Stimulated activated CD8-positive, alpha-beta memory T cell treated with anti-CD3 and anti-CD28 coated beads, Interleukin-7, amount 100 ng/mL, for 1 hour (primary cell): ENCODE measurements at places on chromosomes 2 and 18.

DNA sequence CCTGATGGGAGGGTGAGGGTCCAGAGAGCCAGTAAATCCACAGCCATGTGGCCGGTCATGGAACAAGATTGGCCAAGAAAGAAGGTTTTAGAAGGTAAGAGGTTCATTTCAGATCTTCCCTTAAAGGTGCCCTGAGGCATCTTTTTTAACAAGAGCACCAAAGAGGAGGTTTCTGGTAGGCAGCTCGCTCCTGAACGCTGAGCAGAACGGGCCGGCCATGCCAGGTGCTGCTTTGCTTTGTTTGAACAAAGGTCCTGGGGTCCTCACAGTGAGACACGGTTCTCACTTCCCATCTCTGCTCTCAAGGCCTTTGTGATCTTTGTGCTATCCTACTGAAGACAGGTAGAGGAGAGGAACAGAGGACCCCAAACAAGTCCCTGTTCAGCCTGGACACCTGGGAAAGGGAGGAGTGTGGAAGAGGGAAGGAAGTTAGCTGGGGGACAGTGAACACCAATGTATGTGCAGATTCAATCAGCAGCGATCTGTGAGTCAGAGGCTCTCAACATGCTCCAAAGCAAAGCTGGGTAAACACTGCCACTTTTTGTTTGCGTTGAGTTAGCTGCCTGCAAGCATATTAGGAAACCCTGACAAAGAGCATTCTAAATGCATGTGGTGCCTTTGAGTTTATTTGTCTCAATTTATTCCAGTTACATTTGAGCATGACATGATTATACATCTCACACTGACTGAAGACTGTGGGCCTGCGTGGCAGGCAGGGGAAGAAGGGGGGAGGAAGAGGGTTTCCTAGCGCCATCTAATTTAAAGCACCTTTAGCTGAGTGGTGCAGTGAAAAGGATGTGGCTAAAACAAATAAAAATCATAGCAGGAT is 102.4 kb downstream of the ASB1 start:
- no peak for DNase-seq

DNA sequence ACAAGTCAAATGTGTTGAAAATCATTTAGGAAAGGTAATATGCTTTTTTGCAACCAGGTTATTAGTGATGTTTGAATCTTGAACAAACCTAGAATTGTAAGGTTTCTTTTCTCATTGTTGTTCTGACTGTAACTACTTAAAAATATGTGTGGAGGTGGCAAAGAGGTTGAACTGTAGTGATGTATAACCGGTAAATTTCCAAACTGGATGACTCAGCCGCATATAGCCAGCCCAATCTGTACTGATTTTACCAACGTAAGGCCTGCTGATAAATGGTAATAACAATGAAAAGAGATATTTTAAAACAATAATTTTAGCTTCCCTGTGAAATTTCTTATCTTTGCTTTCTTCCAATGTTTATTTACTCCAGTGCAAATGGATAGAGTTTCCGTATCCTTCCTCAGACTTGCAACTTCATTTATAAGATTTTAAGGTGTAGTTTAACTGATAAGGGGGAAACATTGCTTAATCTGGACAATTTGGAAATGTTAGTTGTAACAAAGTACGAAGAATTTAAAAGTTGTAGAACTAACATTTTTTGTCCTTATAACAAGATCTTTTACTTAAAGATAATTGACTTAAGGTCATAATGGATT is 1170.4 kb upstream of the ZEB2 start:
- DNase-seq: no peak

GRCh38 chr2:25222477-25223121 is 54.2 kb upstream of the POMC start:
- DNase-seq: no peak

- DNase-seq: no peak
Observed at GRCh38 chr2:74379851-74380789, at the start of gene DCTN1. TSS of gene DCTN1 (minus strand) at chr2:74380311. CDS start at chr2:74380037, 274 bp downstream.

- no peak for DNase-seq
Observed at GRCh38 chr2:192029089-192029488, 165.6 kb downstream of the TMEFF2 start.

GRCh38 chr2:233928594-233929351 is 11.6 kb downstream of the TRPM8 start:
- no peak for DNase-seq

GRCh38 chr2:176614930-176615329 is 345.7 kb downstream of the MTX2 start:
- DNase-seq: no peak

- no peak for DNase-seq
Observed at GRCh38 chr2:32742376-32742775, 114.5 kb downstream of the TTC27 start.

- no peak for DNase-seq
Observed at GRCh38 chr2:8889978-8890377, 52.6 kb upstream of the KIDINS220 start.

GRCh38 chr2:63023444-63023843 is 27.2 kb upstream of the OTX1 start:
- no peak for DNase-seq

DNA sequence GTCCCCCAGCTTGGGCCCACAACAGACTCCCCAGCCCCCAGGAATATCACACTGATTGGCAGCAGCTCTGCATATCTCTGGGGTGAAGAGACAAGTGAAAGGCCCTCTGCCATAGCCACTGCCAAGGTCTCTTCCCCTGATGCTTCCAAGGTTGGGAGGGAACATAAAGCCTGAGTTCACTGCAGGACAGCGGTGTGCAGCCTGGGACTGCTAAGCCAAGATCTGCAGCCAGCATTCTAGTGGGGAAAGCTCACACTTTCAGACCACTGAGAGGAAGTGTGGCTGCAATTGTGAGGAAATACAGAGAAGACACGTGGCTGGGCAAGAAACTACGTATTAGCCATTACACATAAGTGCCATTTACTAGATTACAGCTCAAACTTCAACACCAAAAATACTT is 100.7 kb downstream of the MAIP1 start:
- DNase-seq: no peak

GRCh38 chr2:70094171-70094977 is 7.1 kb downstream of the PCBP1 start:
- DNase-seq: no peak

- no peak for DNase-seq
Observed at GRCh38 chr2:177329064-177329463, 63.5 kb upstream of the AGPS start.

DNA sequence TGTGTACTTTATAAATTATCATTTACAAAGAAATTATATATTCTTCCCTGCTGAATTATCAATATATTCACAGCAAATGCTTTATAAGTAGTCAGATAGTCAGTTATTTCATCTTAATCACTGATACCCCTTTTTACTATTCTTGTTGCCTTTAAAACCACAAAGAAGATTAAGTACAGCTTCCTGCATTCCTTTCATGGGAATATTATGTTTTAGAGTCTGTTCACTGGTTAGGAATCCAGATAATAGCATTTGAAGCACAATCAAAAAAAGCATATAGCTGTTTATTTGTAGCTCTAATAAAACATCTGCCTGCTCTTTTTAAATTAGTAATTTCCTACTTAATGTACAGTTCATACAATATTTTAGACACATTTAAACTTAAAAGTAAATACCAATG is 508.9 kb downstream of the FBXO15 start:
- no peak for DNase-seq

DNA sequence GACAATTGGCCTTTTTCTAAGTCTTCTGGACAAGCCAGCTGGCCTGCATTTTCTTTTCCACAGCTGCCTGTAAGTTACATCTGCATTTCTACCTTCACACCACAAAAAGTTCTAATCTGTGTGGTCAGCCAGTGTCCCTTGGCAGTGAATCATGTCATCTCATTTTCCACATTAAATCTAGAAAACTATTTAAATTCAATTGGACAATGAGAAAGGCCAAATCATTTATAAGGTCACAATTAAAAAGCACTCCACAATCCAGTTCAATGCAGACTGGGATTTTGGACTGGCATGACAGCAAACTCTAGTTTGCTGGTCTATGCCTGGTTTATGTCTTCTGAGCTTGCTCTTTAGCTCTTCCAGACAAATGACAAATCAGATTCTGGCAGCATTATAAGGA is 494.2 kb upstream of the SPHKAP start:
- DNase-seq: no peak

- no peak for DNase-seq
Observed at GRCh38 chr2:65397122-65397521, 35.3 kb downstream of the SPRED2 start.

DNA sequence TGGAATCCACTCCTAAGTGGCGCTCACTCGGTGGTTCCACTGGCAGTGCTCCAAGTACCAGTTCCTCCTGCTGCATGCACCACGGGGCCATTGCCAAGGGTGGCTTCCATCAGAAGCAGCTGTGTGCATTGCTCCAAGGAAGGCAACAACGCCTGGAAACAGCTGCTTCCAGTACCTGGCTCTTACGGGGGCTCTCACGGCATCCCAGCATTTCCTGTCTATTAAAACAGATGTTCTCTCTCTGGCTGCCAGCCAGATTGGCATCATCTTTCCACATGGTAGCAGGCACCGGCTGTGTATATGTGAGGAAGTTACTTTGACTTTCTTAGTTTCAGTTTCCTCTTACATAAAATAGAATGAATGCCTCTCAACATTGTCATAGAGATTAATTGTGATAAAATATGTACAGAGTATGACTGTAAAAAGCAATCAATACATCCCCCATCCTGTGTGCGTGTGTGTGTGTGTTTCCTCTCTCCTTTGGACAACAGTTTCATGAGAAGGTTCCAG is 84.9 kb downstream of the CMPK2 start:
- no peak for DNase-seq

- DNase-seq: no peak
Observed at GRCh38 chr18:55475916-55476315, 112.1 kb downstream of the TCF4 start.
